ENCODE measurements at places on chromosomes 5 and 9.

DNA sequence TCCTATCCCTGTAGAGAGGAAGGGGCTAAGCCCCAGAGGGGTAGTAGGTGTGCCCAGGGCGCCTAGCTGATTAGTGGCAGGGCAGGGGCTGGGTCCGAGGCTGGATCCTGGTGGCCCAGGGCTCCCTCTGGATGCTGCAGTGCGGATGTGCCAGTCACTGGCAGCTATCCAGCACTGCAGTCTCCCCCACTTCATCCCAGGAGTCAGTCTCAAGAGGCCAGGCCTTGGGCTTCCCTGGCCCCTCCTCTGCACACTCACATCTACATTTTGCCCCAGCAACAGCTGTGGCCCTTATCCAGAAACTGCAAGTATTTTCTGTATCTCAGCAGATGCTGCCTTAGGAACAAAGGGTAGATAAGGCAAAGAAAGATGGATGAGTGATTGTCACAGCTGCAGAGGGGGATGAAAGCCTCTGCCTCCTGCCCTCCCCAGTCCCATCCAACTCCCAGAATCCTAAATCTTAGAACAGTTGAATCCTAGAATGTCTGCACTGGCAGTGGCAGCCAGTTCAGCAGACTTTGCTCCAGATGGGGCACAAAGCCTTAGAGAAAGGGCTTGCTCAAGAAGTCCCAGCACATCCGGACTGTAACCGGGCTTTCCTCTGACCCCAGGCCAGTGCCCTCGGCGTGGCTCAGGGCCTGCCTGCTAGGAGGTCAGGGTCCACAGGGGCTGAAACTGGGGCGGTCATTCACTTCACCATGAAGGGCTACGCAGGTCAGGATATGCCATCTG is 1.6 kb downstream of the ANXA6 start:
- no peak for DNase-seq

- no peak for DNase-seq
Measured at GRCh38 chr5:57311251-57311650, 137.4 kb downstream of the GPBP1 start.

DNA sequence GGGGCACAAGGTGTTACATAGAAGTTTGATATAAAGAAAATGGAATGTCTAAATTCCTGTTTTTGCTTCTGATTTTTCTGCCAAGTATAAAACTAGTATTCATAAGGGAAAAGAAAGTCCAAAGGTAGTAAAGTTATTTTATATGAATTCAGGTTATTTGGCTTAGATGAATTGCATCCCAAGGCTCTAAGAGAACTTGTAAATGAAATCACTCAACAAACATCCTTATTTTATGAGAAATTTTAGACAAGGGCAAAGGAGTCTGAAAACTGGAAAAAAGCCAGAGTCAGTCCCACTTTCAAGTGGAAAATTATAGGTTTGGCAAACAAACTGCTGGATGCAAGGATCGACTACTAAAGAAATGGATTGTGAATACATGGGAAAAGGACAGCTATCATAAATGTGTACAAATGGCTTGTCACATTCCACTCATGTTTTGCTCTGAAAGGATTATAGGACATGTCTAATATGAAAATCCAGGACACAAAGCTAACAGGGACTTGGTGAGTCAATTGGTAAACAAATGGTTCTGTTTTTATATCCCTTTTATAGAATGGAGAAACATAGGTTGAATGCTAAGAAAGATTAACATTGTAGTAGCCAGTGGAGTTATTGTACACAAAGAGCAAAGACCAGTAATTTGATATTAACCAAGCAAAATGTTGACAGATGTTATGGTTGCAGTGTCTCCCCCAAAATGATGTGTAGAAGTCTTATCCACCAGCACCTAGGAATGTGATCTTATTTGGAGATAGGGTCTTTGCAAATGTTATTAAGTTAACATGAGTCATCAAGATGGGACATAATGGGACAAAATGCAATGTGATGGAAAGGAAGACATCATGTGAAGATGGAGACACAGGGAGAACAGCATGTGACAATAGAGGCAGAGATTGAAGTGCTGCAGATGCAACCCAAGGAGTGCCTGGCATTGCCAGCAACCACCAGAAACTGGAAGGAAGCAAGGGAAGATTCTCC is 495.7 kb downstream of the TLE1 start:
- DNase-seq, result no peak

GRCh38 chr5:67221487-67222242 is 25.1 kb upstream of the CD180 start:
- DNase-seq, result no peak

- no peak for DNase-seq
Measured at GRCh38 chr5:64318175-64318574, 152.5 kb downstream of the RNF180 start.

DNA sequence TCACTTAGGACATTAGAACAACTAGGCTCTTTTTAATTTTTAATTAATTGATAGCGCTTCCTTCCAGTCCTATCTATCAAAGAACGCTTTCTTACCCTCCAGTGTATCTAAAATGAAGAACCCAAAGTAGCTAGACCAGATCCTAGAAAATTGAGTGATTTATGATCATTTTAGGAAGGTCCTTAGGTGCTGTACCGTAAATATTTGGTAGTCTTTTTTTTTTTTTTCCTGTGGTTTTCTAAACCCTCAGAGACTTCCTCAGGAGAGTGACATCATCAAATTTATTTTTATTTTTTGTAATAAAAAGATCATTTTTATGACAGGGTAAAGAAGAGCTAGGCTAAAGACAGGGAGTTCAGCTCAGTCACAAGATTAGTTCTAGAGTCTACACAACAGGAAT is 197.4 kb downstream of the WDR70 start:
- DNase-seq, result no peak

- DNase-seq, result no peak
Measured at GRCh38 chr9:19656704-19657103, 132.1 kb downstream of the SLC24A2 start.

DNA sequence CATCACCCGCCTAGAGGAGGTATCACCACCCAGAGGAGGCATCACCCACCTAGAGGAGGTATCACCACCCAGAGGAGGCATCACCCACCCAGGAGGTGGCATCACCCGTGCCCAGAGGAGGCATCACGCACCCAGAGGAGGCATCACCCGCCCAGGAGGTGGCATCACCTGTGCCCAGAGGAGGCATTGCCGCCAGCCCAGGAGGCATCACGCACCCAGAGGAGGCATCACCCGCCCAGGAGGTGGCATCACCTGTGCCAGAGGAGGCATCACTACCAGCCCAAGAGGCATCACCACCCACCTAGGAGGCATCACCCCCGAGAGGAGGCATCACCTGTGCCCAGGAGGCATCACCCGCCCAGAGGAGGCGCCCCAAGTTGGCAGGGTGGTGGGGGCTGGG is 2.6 kb downstream of the NOTCH1 start:
- DNase-seq, result no peak

DNA sequence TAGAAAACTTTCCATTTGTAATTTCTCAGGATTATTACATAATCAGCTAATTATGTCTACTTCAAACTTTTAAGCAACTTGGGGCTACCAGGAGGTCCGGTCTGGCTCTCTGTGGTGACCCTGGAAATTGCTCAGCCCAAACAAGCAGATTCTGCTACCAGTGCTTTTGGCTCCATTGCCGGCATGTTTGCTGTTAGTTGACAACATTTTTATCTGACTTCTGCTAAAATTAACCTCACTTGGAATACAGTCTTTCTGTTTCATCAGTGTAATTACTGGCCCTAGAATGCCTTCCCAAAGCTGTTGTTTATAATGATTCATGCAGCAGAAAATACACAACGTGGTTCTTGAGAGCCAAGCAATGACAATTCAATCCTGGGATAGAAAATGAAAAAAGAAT is 38.5 kb upstream of the FAM81B start:
- DNase-seq, result no peak

- DNase-seq, result no peak
Measured at GRCh38 chr5:72694856-72695255, 121.6 kb upstream of the TNPO1 start.

GRCh38 chr9:132014218-132014805 is 65.4 kb downstream of the MED27 start:
- no peak for DNase-seq

DNA sequence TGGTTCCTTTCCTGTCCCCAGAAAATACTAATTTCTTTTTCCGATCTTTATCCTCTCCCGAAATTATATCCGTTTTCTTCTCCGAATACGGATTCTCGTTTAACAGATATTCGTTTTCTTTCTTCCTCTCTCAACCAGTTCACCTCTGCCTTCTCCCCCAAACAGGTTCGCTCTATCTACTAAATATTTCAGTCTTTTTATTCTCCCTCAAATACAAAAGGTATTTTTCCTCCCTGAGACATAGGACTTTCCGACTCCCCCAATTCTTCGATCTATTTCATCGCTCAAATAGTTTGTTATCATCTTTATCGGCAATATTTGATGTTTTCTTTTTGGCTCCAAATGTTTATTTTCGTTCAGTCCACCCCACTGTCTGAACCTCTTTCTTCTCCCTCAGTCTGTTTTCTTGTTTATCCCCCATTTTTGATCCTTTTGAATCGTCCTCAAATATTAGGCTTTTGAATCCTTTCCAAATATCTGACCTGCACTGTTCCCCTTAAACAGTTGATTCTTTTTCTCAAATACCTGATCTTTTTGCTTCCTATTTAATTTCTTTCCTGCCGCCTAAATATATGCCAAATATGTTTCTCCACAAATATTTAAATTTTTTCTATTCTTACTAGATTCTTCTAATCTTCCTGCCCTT is 4.4 kb downstream of the PITX1 start:
- DNase-seq, result no peak

Data from cortex of kidney (tissue), 1 donor.